Thoracic aorta (tissue), 2 donors: ENCODE measurements at places on chromosomes 2 and 18.

DNA sequence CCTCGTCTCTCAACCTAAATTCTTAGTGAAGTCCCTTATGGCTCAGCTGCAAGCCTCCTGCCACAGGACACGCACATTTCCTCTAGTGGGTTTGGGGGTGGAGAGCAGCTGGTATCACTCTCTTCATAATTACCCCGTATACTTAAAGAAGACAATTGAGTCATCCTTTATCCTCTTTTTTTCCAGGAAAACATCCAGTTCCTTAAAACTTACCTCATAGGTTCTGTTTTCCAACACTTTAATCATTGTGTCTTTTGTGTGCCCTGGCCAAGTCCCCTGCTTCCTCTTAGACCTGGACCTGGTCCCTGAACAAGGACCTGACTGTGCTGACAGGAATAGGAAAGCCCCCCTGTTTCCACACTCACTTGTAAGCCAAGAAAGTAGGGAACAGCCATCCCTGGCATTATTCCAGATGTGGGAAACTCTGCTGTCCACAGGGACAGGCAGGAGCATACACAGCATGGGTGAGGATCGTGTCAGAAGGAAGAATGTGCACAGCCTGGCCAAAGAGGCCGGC, 42.3 kb upstream of the MYO1B start:
- no peak for DNase-seq
- no peaks in the 10 kb centered on the region for H3K36me3 ChIP-seq
- no peak overlapping the region for H3K27ac ChIP-seq
- no peaks in the 10 kb centered on the region for H3K4me1 ChIP-seq
- H3K27me3 ChIP-seq = no peaks in the 10 kb centered on the region
- no peak overlapping the region for H3K4me3 ChIP-seq

DNA sequence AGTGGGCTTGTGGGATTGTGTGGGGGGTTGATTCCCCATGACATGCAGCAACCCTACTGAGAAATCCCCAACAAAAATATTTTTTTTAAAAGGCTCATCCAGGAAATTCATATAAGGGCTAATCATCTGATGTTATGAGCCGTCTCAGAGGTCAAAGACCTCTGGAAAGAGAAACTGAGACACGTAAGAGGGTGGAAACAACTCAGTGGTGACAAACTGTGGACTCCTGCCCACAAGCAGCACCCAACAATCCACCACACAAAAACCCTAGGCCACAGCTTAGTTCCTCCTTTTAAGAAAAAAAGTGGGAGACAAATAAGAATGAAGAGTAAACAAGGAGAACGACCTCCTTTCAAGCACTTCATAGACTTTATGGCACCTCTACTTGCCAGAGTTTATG, 1096.1 kb upstream of the NRXN1 start:
- no peak for DNase-seq
- H3K4me3 ChIP-seq = no peak overlapping the region
- H3K27ac ChIP-seq = no peak overlapping the region
- no peaks in the 10 kb centered on the region for H3K36me3 ChIP-seq

DNA sequence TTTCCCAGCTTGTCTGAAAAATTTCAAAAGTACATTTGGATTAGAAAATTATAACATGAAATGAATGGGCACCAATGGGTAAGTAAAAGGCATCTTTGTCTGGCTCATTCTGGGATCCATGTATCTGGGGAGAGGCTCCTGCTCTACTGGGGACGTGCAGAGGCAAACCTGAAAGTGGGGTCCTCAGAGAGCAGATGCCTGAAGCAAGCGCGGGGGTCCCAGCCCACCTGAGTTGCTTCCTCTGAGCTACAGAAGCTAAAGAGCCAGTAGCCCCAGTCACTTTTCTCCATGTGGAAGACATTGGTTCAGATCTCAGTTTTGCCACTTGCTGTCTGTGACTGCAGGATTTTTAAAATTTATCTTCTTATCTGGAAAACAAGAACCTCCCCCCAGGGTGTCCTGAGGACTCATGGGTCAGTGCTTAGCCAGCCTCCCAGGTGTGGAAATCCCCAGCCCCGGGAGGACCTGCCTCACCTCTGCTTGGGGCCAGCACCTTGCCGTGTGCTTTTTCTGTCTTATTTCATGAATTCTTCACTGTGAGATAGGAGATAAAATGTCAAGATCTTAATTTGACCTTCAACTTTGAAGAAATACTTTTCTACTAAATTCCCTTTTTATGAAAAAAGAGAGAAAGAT, 25.1 kb upstream of the ODC1 start:
- DNase-seq = no peak
- no peaks in the 10 kb centered on the region for H3K36me3 ChIP-seq
- H3K4me1 ChIP-seq = no peaks in the 10 kb centered on the region
- no peak overlapping the region for H3K27ac ChIP-seq

- H3K4me1 ChIP-seq = no peaks in the 10 kb centered on the region
- no peaks in the 10 kb centered on the region for H3K27me3 ChIP-seq
- H3K27ac ChIP-seq = no peak overlapping the region
- no peaks in the 10 kb centered on the region for H3K36me3 ChIP-seq
These were observed 16.0 kb upstream of the B3GNT7 start for GRCh38 chr2:231379266-231380215.

DNA sequence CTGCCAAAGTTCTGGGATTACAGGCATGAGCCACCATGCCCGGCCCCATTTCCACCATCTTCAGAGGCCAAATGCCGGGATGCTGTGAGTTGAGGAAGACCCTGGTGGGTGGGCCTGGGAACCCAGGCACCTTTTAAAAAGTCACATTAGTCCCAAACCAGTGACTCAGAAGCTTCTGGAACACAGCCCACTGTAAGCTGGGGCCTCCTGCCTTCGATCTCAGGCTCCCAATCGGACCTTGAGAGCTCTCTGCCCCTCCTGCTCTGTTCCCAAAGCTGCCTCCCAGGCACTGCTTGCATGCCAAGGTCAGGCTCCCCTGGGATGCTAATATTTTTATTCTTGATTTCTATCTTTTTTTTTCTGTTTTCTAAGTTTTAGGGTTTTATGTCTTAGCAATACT, 4.2 kb downstream of the ADCY3 start:
- no peaks in the 10 kb centered on the region for H3K27me3 ChIP-seq
- H3K36me3 ChIP-seq = no peaks in the 10 kb centered on the region
- peaks cover 7% of the 10 kb centered on the region for H3K4me1 ChIP-seq
- DNase-seq = no peak
- H3K27ac ChIP-seq = no peak overlapping the region
- no peak overlapping the region for H3K4me3 ChIP-seq
